NCI-H2171 treated with DMSO at 0.1 percent for 48 hours (cell line): ENCODE measurements at places on chromosomes 7 and 10.
A peak's percentile ranks its signal among the peaks of the same experiment; 100 is the strongest.

- peak; percentile 92 for DNase-seq
These were observed 1104.8 kb upstream of the C7orf33 start for GRCh38 chr7:147485660-147486210.

GRCh38 chr7:151875942-151876898, 695 bp downstream of the PRKAG2 start:
- DNase-seq, result peak; percentile 72

GRCh38 chr7:80804589-80804988, 114.3 kb downstream of the SEMA3C start:
- DNase-seq, result no peak

DNA sequence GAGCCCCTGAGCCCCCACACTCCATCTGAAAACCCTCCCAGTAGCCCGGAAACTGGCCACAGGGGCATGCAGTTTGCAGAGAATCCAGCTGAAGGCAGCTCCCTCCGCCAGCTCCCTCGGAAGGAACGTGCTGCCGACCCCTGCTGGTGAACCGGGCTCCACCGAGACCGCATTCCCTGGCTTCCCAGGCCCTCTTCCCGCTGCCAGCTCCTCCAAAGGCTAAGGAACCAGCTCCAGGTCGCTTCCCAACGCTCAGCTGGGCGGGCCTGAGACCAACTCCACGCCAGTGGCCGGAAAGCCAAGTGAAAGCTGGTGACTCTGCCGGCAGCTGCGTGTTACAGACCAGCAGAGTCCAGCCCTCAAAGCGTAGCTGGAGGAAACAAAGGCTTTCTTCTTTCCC, 35.8 kb downstream of the GPER1 start:
- DNase-seq, result no peak

DNA sequence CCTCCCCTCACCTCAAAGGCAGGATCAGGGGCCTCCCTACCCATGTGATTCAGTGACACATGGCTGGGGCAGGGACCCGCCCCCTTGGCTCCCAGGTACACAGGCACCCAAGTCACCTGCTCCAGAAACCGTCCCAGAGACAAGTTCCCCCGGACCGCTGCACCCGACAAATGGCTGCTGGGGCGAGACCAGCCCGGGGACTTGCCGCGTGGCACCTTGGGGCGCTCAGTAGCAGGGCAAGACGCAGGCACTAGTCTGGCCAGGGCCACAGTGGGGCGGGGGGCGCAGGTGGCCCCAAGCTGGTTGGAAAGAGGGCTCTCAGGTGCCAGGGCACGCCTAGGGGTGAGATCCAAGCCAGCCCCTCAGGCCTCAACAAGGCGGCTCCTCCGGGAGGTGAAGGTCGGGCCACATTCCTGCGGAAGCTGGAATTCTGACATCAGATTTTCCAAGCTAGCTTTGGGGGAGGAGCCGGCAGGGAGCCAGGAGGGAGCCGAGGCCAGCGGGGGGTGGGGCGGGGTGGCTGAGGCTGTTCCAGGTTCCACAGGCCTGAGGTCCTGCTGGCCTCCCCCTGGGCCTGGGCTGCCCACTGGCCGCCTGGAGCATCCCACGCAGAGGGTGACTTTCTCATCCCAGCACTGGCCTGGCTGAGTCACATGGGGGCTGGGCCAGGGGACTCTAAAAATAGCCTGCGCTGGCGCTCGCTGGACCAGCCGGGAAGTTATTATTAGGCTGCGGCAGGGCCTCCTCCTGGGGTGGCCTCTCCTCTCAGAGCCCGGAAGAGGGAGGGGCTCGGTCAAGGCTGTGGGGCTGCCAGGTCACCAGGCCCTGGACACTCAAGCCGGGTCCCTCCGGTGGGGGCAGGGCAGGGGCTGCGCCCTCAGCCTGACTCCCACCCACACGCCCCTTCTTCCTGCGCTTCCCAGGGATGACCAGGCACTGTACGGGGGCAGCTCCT, 20.5 kb upstream of the INPP5A start:
- DNase-seq, result no peak

DNA sequence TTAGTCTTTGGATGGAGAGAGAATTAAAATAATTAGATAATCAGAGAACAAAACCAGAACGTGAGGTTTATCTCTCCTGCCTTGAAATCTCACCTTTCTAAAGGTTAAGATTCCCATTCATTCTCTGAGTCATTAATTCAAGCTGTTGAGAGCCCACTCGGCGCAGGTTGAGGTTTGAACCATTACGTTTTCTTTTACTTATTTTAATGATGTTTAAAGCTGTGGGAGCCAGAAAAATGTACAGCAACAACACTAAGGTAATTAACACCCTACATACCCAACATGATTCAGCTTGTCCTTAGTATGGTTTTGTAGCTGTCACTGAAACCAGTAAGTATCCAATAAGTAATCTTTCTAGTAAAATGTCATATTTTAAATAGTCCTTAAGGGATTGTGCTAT, 153.0 kb upstream of the ANK3 start:
- DNase-seq, result no peak

GRCh38 chr7:30683306-30683705, 1.1 kb upstream of the CRHR2 start:
- DNase-seq, result no peak

DNA sequence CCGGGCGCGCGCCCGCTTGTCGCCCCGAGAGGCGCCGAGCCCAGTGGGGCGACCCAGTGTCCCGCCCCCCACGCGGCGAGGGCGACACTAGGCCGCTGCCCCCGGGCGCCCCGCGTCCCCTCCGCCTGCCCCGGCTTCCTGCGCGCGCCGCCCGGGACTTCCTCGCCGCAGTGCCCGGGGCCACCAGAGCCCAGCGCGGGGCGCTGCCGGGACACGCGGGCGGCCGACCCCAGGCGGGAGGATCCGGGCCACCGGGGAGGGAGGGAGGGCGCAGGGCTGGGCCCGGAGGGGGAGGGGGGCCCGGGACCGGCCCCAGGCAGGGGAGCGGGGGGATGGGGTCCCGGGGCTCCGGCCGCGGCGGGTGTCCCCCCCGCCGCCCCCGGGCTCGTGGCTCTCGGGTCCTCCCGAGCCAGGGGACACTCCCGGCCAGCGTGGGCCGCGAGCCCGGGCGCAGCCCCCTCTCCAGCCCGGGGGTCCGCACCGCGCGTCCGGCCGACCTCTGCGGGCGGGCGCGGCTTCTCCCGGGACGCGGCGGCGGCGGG, 435 bp upstream of the PWWP2B start:
- DNase-seq, result peak; percentile 0

DNA sequence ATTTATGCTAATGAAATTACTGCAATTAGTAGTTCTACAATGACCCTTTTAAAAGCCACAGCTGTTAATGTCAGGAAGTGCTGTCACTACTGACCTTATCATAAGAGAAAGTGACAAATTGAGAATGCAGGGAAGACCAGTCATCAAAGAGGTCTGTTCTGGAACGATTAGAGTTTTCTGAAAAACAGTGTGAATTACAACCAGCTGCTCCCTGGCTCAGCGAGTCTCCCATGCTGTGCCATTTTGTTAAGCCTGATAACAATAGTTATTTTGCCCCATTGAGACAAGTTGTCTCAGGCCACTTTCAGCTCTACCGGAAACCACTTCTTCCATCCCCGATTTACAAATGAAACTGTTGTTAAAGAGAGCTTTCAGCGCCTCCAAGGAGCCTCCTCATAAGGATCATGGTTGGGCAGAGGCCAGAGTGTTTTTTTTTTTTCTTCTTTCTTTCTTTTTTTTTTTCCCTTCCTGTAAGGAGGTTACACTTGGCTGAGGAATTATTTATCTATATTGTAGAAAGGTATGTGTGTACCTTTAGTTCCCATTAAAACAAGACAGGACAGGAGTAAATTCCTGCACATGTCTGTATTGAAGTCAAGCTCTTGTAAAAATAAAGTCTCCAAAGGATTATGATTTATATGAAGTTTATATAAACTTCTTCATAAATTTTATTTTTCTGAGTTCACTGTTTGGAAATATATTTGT, 173.6 kb downstream of the CDCA7L start:
- no peak for DNase-seq

DNA sequence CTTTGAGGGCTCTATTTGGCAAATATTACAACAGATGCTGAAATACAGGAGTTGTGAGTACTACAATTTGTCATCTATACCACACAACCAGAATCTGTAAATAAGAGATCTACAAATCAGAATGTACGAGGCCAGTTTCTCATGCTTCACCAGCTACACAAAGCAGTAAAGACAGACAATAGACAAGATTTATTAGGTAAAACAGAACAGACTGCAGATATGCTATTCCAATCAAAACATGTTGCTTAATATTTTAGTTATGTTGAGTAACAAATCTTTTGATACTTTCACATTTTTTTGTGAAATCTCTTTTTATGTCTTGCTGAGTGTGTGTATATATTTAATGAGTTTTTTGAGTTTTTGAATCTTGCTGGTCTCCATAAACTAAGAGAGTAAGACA, 109.1 kb downstream of the CHCHD3 start:
- DNase-seq, result no peak

- no peak for DNase-seq
These were observed 31.4 kb upstream of the CREB3L2 start for GRCh38 chr7:138033241-138033640.

GRCh38 chr10:76041551-76041950, 610.1 kb downstream of the LRMDA start:
- peak; percentile 93 for DNase-seq

DNA sequence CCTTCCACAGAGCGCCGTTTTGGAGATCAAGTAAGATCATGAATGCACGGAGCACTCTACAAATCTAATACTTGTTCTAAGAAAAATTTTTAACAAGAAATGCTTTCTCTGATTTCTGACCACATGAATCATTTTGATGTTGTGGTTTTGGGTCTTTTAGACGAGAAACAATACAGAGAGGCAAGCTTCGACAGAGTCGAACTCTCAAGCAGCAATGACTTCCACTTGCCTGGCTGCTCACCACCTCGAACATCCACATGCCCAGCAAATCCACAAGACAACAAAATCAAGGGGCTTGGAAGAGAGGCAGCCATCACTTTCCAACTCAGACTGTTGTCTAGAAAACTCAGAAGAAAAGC, 69.4 kb upstream of the GSDME start:
- no peak for DNase-seq

DNA sequence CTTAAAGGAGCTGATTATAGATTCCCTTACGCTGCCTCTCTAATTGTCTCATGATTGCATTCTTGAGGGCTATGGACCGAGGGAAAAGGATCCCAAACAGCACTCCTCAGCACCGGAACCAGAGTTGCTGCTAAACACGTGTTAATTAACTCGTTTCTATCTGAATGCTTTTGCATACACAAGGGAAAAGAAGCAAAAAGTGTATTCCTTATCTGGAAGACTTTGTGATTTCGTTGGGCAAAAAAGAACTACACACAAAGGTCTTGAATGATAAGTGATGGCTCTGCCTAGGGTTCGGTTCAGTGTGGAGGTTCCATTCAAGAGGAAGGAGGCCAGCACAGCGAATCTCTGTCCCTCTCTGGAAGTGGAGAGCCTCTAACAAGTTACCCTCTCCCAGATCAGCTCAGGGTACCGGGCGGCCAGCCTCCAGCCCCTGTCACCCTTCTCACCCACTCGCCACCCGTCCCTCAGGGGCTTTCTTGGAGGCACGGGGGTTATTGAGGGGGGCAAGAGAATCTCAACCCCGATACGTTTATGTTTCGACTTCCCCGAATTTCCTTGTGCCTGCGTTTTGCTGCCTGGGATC, 515 bp upstream of the SLC4A2 start:
- DNase-seq, result peak; percentile 30

GRCh38 chr7:116630357-116630756, 41.6 kb upstream of the MET start:
- DNase-seq, result no peak

- DNase-seq, result no peak
These were observed 434 bp upstream of the PLEKHA8 start for GRCh38 chr7:30027740-30028215.

DNA sequence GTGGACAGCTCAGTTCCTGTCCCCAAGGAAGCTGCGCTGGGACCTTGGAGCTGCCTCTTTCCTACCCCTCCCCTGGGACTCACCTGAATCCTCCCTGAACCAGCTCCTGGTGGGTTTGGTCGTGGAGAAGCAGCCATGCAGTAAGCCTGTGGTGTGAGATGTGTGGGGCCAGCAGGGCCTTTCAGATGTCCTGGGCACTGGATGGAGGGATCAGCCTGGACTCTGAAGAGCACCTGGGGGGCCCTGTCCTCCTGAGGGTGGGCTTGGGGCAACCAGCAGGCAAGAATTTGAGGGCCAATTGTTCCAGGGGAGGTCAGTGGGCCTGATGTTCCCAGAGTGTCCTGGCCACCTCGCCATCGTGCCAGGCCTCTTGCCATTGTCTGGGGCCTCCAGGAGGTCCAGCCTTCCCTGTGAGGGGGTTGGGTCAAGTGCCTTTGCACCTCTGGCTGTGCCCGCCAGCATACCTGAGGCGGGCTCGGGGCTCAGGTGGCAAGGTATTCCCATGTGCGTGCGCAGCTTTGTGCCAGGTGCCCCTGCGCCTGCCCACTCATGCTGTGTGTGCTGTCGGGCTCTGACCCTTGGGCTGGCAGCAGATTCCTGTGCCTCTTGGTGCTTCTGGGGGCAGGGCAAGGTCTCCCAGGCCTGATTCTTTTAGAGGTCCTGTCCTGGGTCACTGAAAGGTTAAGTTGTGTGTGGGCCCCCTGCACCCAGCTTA, 7.3 kb downstream of the TRIM8 start:
- no peak for DNase-seq

DNA sequence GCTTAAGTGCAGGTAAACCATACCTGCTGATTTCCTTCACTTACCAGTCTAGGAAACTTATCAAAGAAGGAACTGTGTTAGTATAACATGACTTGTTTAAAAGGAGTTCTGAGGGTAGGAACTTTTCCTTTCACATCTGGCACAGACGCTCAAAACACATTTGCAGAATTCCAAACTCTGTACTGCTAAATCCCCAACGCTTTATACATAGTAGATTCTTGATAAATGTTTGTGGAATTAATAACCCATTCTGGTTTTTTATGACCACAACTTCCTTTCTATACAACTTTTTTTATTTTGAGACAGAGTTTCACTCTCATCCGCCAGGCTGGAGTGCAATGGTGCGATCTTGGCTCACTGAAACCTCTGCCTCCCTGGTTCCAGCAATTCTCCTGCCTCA, 7.7 kb upstream of the TRUB1 start:
- DNase-seq, result no peak

DNA sequence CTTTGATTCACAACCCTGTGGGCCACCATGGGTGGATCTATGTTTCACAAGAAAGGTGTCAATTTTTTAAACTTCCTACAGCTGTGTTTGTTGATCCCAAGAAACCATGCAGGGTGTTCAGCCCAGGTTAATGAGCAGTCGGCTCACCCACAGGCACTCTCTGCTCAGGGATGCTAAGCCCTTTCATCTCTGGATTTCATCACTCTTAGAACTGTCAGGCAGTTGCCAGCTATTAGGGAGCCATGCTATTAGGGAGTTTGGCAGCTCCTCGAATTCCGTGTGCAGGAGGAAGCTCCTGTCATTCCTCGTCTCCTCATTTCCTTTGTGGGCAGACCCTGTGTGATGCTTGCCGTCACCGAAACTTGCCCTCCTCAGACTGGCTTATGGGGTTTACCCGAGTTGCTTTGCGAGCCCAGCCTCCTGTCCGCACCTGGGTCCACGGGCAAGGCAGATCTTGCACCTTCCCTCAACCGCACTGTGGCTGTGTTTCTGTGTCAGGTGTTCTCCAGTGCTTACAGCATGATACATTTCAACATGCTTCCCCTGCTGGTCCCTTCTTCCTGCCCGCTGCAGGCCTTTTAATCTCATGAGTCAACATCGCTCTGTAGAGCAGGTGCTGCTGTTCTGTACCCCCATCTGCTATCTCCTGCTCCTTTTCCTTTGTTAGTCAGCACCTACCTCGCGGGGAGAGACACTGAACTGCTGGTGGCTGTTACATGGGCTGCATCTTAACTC, 509.8 kb downstream of the SUGCT start:
- peak; percentile 41 for DNase-seq

GRCh38 chr7:132996581-132997242, 85.2 kb downstream of the CHCHD3 start:
- no peak for DNase-seq

- peak; percentile 7 for DNase-seq
These were observed 78.4 kb downstream of the IPMK start for GRCh38 chr10:58189269-58189668.

GRCh38 chr10:7409045-7409731, 1.6 kb downstream of the SFMBT2 start:
- DNase-seq, result no peak
